ENCODE measurements at places on chromosomes 5 and 9.

DNA sequence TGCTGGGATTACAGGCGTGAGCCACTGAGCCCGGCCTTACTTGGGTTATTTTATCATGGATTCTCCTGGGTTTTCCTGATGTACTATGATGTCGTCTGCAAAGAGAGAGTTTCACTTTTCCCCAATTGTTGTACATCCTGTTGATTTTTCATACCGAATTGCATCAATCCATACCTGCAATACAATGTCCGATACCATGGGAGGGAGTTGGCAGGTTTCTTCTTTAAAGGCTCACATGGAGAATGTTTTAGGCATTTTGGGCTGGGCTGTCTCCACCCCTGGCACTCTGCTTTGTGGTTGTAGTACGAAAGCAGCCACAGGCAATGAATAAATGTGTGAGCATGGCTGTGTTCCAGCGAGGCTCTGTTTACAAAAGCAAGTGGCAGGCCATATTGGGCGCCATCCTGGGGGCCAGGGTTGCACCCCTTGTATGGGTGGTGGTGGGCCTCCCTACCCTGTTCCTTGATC is 35.1 kb upstream of the EXOC3 start:
- no peak for DNase-seq

DNA sequence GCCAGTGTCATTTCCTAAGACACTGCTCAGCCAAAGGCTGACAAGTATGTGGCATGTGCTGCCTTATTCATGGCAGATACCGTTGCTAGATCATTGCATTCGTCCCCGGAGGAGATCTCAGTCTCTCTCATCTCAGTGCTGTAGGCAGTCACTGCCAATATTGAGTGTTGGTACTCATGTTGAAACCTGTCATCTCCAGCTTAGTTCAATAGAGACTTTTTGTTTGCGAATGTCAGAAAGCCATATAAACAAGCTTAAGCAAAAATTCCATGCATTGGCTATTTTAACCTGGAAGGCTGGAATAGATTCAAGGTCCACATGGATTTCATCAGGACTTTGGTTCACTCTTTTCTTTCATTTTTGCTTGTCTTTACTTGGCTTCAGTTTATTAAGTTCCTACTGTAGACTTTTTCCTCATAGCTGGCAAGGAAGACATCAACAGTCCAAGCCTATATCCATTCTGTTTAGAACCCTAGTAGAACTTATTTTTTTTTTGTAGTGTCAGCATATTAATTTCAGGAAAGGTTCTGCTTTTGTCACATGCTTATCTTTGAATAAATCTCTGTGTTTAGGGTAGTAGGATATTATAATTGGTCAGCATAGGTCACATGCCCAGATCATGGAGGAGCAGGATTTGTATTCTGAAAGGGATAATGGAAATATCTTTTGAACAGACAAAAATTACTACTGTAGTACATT is 66.8 kb downstream of the FCHO2 start:
- DNase-seq, result no peak

DNA sequence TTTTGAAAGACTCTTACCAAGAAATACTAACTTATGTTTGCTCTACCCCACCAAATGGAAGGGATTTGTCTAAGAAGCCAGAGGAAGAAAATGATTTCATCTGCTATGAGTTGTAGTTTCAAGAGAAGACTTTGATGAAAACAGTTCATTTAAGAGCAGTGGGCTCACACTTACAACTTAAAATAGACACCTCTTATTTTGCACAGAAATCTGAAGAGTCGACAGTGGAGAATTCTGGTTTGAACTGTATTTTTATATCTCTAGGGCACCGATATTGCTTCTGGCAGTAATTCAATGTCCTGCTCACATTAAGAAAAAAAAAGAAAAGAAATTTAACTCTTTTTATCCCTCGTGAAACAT is 1.9 kb upstream of the DAB2 start:
- DNase-seq, result no peak

DNA sequence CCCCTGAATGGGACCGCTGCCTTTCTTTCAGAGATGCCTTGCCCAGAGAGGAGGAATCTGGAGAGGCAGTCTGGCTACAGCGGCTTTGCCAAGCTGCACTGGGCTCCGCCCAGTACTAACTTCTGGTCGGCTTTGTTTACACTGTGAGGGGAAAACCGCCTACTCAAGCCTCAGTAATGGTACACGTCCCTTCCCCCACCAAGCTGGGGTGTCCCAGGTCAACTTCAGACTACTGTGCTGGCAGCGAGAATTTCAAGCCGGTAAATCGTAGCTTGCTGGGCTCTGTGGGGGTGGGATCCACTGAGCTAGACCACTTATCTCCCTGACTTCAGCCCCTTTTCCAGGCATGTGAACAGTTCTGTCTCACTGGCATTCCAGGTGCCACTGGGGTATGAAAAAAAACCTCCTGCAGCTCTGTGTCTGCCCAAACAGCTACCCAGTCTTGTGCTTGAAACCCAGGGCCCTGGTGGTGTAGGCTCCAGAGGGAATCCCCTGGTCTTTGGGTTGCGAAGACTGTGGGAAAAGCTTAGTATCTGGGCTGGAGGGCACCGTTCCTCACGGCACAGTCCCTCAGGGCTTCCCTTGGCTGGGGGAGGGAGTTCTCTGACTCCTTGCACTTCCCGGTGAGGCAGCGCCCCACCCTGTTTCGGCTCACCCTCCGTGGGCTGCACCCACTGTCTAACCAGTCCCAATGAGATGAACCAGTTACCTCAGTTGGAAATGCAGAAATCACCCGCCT is 171.2 kb downstream of the CWC27 start:
- no peak for DNase-seq

GRCh38 chr5:179880066-179880650 is 21.5 kb upstream of the MRNIP start:
- DNase-seq, result no peak

DNA sequence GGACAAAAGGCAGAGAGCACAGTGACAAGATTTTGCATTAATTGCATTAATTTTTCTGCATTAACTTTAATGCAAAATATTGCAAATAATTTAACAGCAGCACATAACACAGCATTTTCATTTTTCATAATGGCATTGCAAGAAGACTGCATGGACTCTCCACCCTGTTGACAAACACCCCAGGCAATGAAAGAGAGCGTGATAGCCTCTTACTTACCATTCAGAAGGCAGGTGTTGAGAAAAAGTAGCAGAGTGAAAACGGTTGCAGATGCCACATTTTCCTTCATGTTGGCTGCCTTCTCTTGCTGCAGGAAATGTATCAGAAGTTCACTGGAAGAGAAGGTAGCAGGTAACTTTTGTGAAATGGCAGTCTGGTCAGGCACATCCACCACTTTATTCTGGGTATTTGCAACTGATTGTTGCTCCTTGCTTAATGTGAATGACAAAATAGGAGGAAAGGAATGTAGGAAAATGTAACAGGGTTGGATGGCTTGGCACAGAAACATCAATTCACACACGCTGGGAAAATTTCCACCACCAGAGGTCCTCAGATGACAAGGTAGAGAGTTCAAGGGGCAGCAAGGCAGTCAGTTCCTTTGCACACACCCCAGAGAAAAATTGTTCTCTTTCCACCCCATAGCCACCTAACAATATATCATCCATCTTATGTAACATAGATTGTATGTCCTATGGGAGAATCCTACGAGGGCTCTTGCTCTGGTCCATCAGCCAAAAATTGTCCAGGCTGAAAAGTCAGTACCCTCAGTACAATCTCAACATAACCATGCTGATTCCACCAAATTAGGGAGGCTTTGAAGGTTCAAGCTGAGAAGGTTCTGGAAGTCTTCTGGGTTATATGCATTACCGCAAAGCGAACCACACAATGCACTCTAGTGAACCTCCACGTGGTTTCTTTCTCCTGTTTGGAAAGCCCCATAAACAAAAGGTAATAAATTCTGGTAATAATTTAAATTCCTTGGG is 41.9 kb upstream of the AGXT2 start:
- DNase-seq, result peak; percentile 47

- no peak for DNase-seq
Measured at GRCh38 chr9:97854696-97855485, 1.9 kb downstream of the FOXE1 start.

DNA sequence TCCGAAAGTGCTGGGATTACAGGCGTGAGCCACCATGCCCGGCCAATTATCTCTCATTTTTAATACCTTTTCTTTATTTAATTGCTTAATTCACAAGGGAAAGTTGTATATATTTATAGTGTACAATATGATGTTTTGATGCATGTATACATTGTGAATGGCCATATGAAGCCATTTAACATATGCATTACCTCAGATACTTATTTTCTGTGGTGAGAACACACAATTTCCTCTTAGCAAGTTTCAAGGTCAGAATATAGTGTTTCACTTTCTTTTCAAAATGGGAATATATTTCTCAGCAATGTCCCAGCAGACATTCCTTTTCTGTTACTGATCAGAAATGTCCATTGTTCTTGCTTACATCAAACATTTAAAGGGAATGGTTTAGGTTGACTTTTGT is 1596.3 kb downstream of the MAT2B start:
- no peak for DNase-seq

- DNase-seq, result no peak
Measured at GRCh38 chr5:59745415-59745863, 148.1 kb downstream of the PDE4D start.

DNA sequence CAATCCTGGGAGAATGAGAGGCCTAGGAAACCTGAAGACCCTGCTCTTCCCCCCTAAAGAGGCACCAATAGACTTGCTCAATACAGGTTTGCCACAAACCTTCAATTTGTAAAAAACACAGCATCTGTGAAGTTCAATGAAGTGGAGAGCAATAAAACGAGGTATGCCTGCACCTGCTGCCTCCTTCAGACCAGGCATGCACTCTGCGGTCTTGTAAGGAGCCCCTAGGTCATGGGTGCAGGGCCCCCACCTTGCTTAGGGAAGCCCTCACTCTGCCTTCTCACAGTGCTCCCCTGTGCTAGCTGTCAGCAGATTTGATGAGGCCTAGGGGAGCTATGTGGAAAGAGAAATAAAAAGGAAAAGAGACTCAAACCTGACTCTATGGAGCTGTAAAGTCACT is 72.1 kb upstream of the GALNT10 start:
- no peak for DNase-seq

DNA sequence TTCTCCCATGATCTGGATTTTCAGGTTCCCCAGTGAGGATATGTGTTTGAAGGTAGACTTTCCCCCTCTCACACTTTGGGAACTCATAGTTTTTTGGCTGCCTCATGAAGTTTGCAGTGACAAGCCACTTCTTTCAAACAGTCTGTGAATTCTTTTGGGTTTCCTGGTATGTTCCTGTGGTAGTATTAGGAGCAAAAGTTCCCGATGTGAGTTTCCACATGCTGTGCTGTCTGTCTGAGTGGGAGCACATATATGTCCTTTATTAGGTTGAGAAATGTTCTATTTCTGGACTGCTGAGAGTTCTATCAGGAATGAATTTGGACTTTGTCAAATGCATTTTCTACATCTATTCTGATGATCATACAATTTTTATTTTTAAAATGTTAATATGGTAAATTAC is 273.2 kb upstream of the TARS1 start:
- no peak for DNase-seq

- no peak for DNase-seq
Measured at GRCh38 chr5:111935835-111936234, 178.8 kb upstream of the NREP start.

DNA sequence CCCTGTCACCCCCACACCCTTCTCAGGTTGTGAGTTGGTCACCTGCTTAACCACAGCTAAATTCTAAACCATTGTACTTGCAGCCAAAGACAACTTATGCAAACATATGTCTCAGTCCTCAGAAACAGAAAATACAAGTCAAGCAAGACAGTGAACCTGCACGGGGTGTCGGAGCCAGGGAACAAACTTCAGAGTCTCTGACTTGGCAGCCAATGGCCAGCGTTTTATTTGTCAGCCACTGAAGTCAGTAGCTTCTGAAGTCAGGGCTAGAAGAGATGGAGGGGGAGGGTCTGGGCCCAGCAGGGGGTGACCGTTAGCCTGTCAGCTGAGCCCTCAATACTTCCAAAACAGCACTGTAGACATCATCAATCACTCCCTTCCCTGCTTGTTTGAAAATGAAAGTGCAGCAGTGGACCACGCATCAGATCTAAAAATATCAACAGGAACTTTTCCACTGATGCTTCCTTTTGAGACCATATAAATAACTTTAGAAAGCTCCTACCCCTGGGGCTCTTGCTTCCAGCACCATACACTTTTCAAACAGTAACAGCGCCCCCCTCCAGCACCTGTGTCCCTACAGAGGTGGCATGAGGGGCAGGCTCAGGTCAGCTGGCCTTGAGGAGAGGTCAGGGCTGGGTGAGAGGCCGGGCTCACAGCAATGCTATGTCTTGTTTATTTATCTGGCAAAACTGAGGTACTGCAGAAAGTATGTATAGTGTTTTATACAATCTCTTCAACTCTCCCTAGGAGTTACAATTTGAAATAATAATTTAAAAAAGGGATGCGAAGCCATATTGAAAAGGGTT is 142.5 kb downstream of the ACER2 start:
- no peak for DNase-seq

DNA sequence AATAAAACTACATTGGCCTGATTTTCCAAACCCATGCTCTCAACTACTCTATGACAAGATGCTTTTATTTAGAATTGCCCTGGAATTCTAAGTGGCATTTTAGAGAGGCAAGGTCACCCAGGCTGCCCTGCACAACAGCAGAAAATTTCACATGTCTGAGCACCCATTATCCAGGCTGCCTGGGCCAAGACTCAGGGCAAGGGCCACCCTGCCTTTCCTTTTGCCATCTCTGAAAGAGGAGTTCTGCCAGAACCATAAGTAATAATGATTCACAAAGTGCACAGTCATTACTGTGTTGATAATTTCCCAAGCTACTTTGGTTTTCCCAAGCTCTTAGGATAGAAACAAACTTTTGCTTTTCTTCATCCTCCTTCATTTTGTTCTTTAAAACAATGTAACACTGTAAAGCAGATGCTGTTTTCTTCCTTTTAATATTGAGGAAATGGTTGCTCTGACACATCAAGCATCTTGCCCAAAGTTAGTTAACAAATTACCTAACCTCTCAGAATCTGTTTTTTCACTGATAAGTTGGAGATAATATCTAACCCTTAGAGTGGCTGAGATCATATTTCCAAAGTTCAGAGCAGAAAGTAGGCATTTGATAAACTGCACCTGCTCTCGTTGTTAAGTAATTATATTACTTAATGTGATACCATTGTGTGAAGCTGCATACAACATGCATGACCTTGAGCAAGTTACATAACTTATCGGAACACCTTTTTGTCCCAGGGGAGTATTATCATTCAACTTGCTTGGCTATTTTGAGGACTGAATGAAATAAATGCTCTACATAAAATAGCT is 325.6 kb downstream of the PRELID2 start:
- peak; percentile 43 for DNase-seq

DNA sequence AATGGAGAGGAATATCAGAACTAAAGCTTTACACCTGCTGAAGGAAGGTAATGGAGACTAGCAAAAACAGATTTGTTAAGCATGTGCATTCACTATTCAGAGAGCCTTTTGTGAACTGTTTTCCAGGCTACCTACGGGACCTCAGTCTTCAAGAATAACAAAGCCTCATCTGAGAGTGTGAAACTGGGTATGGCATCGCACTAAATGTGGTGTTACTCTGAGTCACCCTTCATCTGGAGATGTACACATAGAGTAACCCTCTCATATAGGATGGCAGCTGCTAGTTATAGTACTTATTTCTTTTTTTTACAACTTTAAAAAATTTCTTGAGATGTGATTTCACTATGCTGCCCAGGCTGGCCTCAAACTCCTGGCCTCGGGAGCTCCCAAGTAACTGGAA is 306.8 kb downstream of the ZNF608 start:
- DNase-seq, result no peak

GRCh38 chr5:149723374-149723773 is 6.7 kb upstream of the PPARGC1B start:
- no peak for DNase-seq

Measured in SK-N-DZ (cell line).